ENCODE measurements at places on chromosomes 4 and X. TPM values are rescaled to one million over a fixed set of nuclear protein-coding genes. Genes with fewer than 3 reads are reported as not detected.

HSFX2 gene
- total RNA-seq: 2.2 TPM

CXCL9 gene
- 1.2 TPM for total RNA-seq

ZNF157 gene
- total RNA-seq: not detected

P2RY4 gene
- not detected for total RNA-seq

DNA sequence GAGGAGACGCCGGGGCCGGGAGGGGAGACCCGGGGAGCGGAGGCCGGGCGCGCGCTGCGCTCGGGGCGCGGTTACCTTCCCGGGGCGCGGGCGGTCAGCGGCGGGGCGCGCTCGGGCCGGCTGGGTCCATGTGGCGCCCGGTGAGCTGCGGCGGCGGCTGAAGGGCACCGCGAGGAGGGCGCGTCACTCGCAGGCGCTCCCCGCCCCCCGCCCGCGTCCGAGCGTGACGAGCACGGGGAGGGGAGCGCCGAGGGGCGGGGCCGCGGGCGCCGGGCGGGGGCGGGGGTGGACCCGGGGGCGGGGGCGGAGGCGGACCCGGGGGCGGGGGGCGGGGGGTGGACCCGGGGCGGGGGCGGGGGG lies at the start of gene CPLX1:
Gene CPLX1, minus strand, starts transcription at position 159 of the 360 bp plus-strand sequence. CDS start 1,607 bp downstream, outside the sequence.
- peaks cover 43% of the 10 kb centered on the region for H3K27me3 ChIP-seq
- H3K4me3 ChIP-seq: peak within 1 kb of the TSS; percentile 39
- no peaks in the 10 kb centered on the region for H3K36me3 ChIP-seq
- H3K4me1 ChIP-seq: peaks cover 14% of the 10 kb centered on the region
- H3K27ac ChIP-seq: no peak within 1 kb of the TSS

- DNase-seq: no peak
- no peaks in the 10 kb centered on the region for H3K36me3 ChIP-seq
- H3K4me3 ChIP-seq: no peak overlapping the region
- no peaks in the 10 kb centered on the region for H3K4me1 ChIP-seq
These were observed 293.5 kb downstream of the ZNF674 start for GRCh38 chrX:46251755-46252154.

- no peak overlapping the region for H3K27ac ChIP-seq
- H3K36me3 ChIP-seq: no peaks in the 10 kb centered on the region
- no peak for DNase-seq
- H3K4me3 ChIP-seq: no peak overlapping the region
These were observed 15.1 kb upstream of the CAMK2D start for GRCh38 chr4:113776679-113777078.

GRCh38 chr4:71828470-71828869 lies 44.6 kb upstream of the GC start:
- H3K27me3 ChIP-seq: no peaks in the 10 kb centered on the region
- no peak overlapping the region for H3K27ac ChIP-seq
- H3K4me3 ChIP-seq: no peak overlapping the region
- no peak for DNase-seq
- H3K36me3 ChIP-seq: no peaks in the 10 kb centered on the region
- H3K4me1 ChIP-seq: no peaks in the 10 kb centered on the region

All from heart right ventricle (tissue), 16 donors.